Myometrial cell (primary cell): ENCODE measurements at places on chromosomes 11 and 22. TPM values are rescaled to one million over a fixed set of nuclear protein-coding genes. Genes with fewer than 3 reads are reported as not detected.

OR52I2 gene
- total RNA-seq: not detected in 2 replicates

APOL4 gene
- total RNA-seq: under 0.01 and 0.71 TPM in 2 replicates

TRIM34 gene
- total RNA-seq: 16.5 and 18.5 TPM in 2 replicates

LDHAL6A gene
- not detected in 2 replicates for total RNA-seq

OR9G1 gene
- not detected in 2 replicates for total RNA-seq

CNIH2 gene
- 0.29 TPM in 1 of 2 replicates, not detected in the other for total RNA-seq

TUB gene
- total RNA-seq: 4.6 TPM in 2 replicates

SHISAL1 gene
- 0.71 and 0.86 TPM in 2 replicates for total RNA-seq

SLC35C1 gene
- total RNA-seq: 22.8 and 31.5 TPM in 2 replicates

MEI1 gene
- 4.6 and 8.6 TPM in 2 replicates for total RNA-seq

APOA4 gene
- total RNA-seq: not detected in 2 replicates

PVALB gene
- total RNA-seq: not detected in 2 replicates

OR10D3 gene
- not detected in 2 replicates for total RNA-seq

MUC5B gene
- total RNA-seq: not detected in 2 replicates

KRTAP5-2 gene
- total RNA-seq: not detected in 2 replicates

APOA1 gene
- 0.35 TPM in 1 of 2 replicates, not detected in the other for total RNA-seq

PHETA2 gene
- total RNA-seq: 27.5 and 29.4 TPM in 2 replicates

ZNF280B gene
- total RNA-seq: 0.53 and 0.86 TPM in 2 replicates

GLYAT gene
- not detected in 2 replicates for total RNA-seq

NNMT gene
- 574 and 699 TPM in 2 replicates for total RNA-seq

SEC14L2 gene
- 30.8 and 47.3 TPM in 2 replicates for total RNA-seq

RASGRP2 gene
- total RNA-seq: 0.58 and 5.0 TPM in 2 replicates

IL10RA gene
- total RNA-seq: not detected in 2 replicates

NCF4 gene
- total RNA-seq: not detected in 2 replicates

OR56A3 gene
- not detected in 2 replicates for total RNA-seq

VSTM5 gene
- total RNA-seq: 0.29 TPM in 1 of 2 replicates, not detected in the other

SHANK2 gene
- total RNA-seq: 0.58 and 1.1 TPM in 2 replicates

MAML2 gene
- 10.1 and 10.3 TPM in 2 replicates for total RNA-seq

OR52D1 gene
- not detected in 2 replicates for total RNA-seq

TTC36 gene
- total RNA-seq: not detected in 2 replicates

SLC22A9 gene
- not detected in 2 replicates for total RNA-seq

MMP10 gene
- 0.29 TPM in 1 of 2 replicates, not detected in the other for total RNA-seq

SPDYC gene
- not detected in 2 replicates for total RNA-seq

KCTD14 gene
- total RNA-seq: 2.6 and 4.1 TPM in 2 replicates

ANKRD49 gene
- 10.6 and 13.3 TPM in 2 replicates for total RNA-seq

KCNK7 gene
- not detected in 2 replicates for total RNA-seq

HTR3A gene
- not detected in 2 replicates for total RNA-seq

TRIM3 gene
- total RNA-seq: 12.8 and 26.5 TPM in 2 replicates

P2RY2 gene
- total RNA-seq: not detected in 2 replicates

HEPN1 gene
- total RNA-seq: not detected in 2 replicates
